ENCODE measurements at places on chromosomes 6 and 20.

DNA sequence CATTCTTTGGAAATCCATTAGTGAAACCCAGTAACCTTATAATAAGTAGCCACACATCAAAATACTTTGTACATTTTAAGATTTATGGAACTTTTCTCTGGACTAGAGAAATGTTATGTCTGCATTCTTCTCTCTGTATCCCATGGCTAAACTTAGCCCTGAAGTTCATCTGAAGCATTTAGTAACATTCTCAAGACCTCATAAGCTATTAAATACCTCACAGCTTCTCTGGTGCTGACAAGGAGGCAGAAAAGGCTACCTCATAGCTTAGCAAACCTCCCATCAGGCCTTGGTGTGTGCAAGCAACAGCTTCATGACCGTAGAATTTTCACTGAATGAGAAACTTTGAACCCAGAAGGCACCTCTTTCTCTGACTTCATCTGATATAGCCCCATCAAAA, 38.9 kb upstream of the HDGFL1 start:
- no peak for DNase-seq

GRCh38 chr20:44057698-44058675, 129.0 kb downstream of the JPH2 start:
- DNase-seq: no peak

GRCh38 chr20:58001381-58001780, 227.1 kb downstream of the ANKRD60 start:
- no peak for DNase-seq

DNA sequence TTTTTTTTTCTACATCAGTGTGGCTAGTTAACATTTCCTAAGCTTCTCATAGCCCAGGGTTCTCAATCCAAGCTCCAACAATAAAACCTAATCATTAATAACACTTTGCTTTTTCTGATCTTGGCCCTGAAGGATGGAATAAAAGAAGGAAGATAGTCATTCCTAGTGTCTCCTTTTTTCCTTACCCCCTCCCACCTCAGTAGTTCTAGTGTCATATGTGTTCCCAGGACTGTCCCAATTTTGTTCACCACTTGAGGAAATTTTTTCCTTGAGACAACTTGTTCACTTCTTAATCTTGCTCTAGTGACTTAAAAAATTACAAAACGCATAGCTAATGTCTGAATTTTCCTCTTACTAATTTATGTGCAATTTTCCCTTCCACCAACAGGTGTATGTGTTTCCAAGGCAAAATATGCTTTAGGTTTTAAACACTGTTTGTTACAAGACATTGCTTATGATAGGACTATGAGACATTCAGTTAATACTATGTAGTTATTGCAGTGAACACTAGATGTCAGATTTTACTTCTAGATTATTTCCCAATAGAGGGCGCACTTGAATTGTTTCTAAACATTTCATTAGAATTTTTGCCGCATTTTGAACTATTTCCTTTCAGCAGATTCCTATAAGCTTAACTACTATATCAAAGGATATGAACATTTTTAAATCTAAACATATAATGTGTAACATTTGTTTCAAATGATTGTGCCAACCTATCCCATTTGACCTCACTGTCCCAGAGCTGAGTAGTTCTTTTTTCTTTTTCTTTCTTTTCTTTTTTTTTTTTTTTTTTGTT, 18.5 kb upstream of the C6orf141 start:
- no peak for DNase-seq

DNA sequence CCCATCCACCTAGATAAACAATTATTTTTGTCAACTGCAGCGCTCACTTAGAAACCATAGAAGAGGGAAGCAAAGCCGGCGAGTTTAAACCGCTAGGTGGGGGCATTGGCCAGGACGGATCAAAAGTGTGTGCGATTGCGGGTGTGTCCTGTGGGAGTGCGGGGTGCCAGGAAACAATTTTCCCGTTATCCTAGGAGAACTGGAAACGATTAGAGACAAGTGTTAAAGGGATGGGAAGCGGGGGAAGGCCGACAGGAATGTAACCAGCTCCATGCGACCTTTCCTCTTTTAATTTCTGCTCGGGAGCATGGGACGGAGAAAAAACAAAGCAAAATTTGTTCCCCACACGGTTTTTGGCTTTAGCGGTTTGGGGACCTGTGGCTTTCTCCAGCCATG, 2.8 kb upstream of the HTR1B start:
- DNase-seq: no peak

GRCh38 chr20:20493701-20494100, 125.8 kb downstream of the INSM1 start:
- no peak for DNase-seq

- DNase-seq: no peak
These were observed 52.6 kb downstream of the BMP5 start for GRCh38 chr6:55822815-55823214.

DNA sequence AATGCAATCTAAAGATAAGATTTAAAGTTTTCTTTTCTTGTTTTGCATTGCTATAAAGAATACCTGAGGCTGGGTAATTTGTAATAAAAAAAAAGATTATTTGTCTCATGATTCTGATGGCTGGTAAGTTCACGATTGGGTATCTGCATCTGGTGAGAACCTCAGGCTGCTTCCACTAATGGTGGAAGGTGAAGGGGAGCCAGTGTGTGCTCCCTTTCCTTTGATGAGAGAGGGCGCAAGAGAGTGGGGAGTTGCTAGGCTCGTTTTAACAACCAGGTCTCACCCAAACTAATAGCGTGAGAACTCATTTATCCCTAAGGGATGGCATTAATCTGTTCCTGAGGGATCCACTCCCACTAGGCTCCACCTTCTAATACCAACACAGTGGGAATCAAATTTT, 353.2 kb downstream of the BTBD3 start:
- DNase-seq: no peak

Measured in activated CD4-positive, CD25-positive, alpha-beta regulatory T cell treated with anti-CD3 and anti-CD28 coated beads, Interleukin-2, amount 50 U/mL, for 72 hours (primary cell).